Erythroblast (primary cell): ENCODE measurements at places on chromosomes 5 and 9.

DNA sequence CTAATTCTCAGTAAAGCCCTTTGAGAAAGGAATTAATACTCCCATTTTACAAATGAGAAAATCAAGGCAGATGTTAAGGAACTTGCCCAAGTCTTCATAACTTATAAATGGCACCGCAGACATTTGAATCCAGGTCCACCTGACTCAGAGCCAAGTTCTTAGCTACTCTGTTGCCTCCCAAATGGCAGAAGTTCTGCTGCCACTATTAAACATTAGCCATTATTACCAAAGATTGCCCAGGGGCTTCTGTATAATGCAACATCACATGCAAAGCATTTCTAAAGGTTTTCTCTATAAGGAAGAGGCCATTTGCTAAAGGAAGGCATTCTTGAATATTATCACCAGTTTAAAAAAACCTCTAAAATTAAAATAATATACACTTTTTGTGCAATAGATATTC, 28.3 kb downstream of the TPD52L3 start:
- no peak for DNase-seq

DNA sequence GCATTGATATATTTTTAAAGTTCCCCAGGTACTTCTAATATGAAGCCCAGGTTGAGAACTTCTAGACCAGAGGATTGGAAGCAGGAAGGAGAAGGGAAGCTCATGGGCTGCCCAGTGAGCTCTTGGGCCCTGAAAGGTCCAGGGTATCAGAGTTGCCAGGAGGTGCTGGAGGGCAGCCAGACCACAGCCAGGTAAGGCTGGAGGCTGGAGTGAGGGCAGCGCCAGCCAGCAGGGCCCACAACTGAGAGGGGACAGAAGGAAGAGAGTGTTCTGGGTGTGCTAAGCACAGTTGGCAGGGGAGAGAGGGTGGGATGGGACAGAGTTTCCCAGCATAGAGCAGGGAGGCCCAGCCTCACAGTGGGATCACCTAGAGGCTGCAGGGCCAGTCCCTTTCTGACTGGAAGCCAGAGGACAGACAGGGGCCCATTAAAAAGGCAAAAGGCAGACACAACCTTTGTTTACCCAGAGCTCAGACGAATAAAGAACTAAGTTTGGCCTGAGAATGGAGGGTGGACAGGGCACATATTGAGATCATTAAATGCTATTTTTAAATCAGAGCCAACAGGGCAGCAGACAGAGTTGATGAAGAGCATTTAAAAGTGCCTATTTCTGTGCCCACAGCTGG, 94.9 kb downstream of the PDE8B start:
- DNase-seq, result no peak

DNA sequence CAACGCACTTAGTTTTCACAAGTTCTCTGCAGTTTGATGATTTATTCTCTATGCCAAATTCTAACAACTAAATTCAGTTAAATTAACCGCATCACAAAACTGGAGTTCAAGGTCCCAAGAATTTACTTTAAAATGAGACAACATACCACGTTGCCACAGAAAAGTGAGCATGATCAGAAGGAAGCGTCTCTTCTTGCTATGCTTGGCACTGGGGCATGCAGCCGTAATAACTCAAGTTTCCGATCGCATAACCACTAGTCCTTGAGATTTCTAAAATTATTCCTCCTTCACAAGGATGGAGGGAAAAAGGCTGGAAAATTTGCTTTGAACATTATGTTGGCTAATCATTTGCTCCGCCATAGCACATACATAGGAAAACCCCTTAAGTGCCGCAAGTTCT, 13.9 kb downstream of the NFIB start:
- no peak for DNase-seq

DNA sequence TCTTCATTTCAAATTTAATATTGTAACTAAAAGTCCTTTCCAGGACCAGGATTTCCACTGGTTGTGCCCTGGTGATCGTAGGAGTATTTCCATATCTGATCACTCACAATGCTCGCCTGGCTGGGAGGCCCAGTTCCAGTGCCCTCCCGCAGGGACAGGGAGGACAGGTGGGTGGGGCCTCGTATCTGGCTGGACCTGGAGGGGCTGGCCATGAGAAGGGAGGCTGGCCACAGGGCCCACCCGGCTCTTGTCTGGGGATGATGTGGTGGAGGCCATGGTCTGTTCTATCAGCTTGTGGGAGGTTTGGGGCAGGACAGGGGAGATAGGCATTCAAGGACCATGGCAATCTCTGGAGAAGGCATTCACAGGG, 286.4 kb downstream of the GADD45G start:
- no peak for DNase-seq

- no peak for DNase-seq
These were observed 42.9 kb downstream of the LURAP1L start for GRCh38 chr9:12817702-12818101.

DNA sequence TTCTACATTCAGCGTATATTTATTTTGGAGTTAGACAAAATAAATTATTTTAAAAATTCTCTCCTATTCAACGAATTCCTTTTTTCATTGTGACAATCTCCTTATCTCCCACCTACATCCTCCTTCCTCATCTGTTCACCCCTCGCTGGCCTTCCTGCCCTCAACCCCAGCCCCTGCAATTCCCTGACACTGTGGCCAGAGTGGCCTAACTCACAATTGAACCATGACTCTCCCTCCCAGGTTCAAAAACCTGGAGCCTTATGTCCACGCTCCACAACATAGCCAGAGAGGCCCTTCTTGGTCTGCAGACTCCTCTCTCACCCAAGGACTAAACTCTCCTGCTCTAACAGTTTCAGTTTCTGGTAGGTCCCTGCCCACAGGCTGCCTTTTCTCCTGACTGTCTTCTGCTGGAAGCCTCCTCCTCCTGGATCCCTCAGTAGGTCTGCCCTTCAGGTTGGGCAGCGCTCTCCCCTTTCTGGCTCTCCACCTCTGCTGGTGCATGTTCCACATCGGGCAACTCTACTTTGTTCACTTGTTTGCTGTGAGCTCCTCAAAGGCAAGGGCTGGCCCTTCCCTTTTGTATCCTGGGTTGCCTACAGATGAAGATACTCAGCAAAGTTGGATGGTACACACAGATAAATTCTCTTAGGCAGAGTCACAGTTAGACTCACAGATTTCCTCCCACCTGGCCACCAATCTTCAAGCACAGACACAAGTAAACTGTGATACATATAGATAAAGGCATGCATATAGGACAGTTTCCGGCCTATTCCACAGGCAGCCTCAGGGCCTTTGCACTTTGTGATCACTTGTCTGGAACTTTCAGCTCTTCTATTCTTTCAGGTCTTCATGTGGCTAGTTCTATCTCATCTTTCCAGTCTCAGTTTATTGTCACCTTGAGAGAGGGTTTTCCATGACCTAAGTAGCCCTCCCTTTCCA, 19.8 kb upstream of the MYORG start:
- no peak for DNase-seq

- no peak for DNase-seq
These were observed 77.9 kb upstream of the ATP10B start for GRCh38 chr5:160929906-160930305.

DNA sequence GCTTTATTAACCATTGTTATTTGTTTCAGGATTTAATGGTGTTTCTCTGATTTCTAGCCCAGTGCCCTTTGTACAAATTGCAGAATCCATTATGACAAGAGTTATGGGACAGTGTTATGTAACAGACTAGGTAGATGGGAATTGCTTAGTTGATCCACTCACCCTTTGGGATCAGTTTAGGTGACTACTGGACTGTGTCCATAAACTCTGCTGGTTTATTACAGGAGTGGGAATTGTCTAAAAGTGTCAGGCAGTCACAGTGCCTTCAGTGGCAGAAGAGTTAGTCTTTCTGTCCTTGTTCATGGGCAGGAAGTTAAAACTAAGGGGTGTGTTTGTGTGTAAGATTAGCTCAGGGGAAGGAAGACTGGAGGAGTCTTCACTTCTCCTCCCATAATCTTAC, 29.3 kb downstream of the RCL1 start:
- peak; percentile 45 for DNase-seq

DNA sequence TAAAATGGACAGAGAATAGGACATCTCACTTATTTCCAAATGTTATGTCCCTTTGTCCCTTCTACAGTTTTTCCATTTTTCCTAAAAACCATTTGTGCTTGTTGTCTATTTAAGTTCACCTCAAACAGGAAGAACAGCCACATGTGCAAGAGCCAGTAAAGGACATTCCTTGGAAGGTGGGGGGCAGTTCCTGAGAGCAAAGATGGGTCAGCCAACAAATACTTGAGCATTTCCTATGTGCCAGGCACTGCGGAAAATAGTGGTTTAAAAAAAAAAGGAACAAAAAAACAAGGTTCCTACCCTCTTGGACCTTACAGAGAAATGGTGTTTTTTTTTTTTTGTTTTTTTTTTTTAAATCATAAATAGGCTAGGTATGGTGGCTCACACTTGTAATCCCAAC, 26.8 kb downstream of the ANP32B start:
- DNase-seq, result peak; percentile 29

GRCh38 chr5:88729829-88730182, 153.2 kb downstream of the MEF2C start:
- no peak for DNase-seq

- no peak for DNase-seq
These were observed 153.6 kb upstream of the CD180 start for GRCh38 chr5:67350185-67350584.

GRCh38 chr9:37061768-37062167, 27.7 kb upstream of the PAX5 start:
- DNase-seq, result no peak

DNA sequence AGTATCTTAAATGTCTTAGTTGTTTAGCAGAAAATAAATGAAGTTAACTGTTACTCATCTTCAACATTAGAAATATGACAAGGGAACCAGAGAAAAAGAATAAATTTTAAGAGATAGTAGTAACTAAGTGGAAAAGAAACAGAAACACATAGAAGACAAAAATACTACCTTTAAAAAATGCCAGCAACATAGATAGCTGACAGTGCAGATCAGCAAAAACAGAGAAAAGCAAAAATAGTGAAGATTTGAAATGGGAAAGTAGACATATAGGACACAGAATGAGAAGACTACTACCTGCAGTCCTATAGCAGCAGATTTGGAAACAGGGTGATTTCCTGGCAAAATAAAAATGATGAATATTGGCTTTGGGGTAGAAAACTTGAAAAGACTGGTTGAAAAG, 48.5 kb downstream of the ICE1 start:
- DNase-seq, result no peak

DNA sequence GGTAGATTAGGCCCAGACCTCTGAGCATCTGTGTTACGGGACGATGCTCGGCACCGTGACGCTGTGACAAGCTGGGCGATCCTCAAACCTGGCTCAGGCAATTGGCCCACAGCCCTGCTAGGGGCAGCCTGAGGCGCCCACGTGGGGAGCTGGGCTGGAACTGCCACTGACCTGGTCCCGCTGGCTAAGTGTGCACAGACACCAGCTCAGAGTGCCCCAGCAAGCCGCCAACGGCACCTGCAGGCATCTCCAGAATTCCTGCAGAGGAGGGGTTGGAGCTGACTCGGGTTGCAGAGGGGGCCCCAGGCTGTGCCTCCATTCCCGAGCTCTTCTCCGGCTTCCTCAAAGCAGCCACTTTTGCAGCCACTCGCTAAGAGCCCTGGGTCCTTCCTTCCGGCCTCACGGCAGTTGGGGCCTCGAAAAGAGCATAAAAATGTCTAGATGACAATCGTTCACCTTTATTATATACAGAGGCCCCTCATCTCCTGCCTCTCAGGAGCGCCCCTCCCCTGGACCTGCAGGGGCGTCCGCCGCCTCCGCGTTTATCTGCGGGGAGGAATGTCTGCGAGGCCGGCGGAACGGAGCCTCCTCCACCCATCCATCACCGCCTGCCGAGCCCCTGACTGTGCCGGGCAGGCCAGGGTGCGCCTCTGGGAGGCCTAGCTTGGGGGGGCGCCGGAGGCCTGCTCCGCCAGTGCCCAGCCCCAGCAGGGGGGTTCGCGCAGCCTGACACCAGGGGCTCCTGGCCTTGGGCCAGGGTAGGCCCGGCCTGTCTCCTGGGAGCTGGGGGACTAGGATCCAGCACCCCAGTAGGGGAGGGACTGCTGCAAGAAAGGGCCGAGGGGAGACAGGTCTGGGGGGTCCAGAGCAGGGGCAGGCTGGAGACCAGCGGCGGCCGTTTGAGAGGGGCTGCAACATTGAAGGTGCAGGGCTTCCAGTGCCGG, 144.9 kb downstream of the BARX1 start:
- no peak for DNase-seq

GRCh38 chr5:148653836-148654781, at the start of gene HTR4:
Gene HTR4 (minus strand): TSS chr5:148654527. CDS start chr5:148637014, 17,513 bp downstream.
- no peak for DNase-seq

DNA sequence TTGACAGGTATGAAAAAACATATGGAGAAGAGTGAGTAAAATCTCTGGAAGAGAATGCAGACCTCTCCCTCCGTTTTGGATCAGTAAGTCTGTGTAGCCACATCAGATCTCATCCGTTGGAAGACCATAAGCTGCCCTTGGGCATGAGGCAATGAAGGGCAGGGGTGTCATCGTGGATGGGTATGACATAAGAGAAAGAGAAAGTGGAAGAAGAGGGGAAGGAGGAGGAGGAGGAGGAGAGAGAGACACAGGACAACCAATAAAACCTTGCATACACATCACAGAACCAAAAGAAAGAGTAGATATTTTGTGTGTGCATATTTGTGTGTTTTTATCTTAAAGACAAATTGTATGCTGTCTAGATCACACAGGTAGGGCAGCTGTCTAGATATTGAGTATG, 50.7 kb downstream of the PRRC1 start:
- no peak for DNase-seq

- DNase-seq, result peak; percentile 10
These were observed 49.5 kb upstream of the EGFLAM start for GRCh38 chr5:38208782-38209378.

DNA sequence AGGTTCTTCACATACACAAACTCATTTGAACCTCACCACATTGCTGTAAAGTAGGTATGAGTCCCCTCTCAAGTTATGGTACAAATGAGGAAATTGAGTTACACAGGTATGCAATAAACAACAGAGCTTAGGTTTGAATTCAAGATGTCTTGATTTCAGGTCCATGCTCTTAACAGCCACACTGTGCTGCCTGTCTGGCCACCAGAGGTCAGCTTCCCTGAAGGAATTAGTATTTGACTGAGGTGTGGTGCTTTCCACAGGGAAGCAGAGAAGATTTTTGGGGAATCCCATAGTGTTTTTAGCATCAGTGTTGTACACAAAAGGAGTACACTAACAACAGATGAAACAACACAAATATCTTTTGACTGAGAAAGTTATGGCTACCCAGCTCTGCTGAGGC, 94.4 kb upstream of the ITGA1 start:
- DNase-seq, result no peak

GRCh38 chr9:25613709-25614108, 64.5 kb downstream of the TUSC1 start:
- no peak for DNase-seq

GRCh38 chr5:168969326-168969886, 331.5 kb downstream of the SLIT3 start:
- no peak for DNase-seq

DNA sequence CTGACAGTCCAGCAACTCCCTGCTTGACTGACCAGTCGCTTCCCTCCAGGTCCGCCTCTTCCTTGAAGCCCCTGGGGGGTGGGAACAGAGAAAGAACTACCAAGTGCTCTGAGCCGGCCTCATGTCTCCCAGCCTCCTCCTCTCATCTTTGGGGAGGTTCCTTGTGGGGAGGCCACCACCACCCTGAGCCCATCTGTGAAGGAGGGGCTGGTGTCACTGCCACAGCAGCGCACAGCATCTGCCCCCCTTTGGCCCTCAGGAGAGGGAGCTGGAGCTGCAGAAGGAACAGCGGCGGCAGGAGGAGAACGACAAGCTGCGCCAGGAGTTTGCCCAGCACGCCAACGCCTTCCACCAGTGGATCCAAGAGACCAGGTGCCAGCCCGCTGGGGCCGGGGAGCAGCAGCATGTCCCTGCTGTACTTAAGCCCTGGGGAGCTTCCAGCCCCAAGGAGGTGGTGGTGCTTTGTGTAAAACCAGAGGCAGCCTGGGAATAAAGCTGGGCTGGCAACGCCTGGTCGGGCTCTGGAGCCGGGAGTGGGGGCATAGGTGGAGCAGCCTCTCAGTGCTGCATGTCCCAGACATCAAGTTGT, 29.4 kb downstream of the DYNC2I2 start:
- no peak for DNase-seq
